Stimulated activated CD8-positive, alpha-beta memory T cell treated with anti-CD3 and anti-CD28 coated beads, Interleukin-15, amount 100 ng/mL, for 48 hours (primary cell): ENCODE measurements at places on chromosomes 5 and 9.

DNA sequence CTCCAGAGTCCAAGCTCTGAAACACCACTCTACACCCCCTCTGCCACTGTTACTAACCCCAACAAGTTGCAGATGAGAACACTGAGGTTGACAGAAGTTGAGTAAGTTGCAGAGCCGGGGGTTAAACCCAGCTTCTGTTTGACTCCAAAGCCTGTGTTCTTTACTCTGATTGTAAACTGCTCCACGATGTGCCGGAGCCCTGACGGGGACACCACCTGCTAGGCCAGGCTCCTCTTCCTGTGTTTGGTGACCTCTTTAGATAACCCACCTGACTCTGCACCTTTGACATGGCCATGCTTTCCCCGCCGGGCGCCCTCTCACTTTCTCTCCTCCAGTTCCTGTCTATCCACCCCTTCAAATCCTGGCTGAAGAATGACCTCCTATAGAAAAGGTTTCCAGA lies 96.7 kb downstream of the PAX5 start:
- DNase-seq, result no peak

DNA sequence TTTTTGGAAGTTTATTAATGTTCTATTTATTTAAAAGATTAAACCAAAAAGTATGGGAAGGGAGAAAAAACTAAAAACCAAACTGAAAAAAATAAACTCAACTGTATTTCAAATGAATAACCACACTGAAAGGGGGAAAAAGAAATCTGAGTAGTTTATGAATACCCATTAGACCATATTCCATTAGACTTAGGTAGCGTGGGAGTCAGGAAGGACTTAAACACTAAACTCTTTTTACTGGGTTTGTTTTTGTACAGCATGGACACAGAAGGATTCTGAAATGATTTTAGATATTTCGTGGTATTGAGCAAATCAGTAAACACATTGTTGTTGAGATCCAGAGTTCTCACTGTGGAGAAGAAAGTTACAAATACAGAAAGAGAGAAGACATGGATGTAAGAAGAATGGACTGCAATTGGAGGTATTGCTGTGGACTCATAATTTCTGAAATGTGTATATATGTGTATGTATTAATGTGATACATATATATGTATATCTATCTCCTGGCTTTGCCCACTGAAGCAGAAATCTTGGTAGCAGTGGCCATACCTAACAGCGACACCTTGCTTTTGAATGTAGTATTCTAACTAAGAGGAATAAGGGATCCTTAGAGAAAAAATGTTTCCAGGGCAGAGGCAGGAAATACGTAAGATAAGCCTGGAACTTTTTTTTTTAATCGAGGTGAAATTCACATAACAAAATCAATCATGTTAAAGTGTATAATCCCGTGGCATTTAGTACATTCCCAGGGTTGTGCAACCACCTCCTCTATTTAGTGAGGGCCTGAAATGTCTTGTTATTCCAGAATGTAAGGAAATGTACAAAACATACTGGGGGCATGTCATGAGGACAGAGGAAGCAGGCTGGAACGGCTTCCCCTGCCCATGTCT lies 228.8 kb downstream of the SMARCA2 start:
- DNase-seq, result no peak

DNA sequence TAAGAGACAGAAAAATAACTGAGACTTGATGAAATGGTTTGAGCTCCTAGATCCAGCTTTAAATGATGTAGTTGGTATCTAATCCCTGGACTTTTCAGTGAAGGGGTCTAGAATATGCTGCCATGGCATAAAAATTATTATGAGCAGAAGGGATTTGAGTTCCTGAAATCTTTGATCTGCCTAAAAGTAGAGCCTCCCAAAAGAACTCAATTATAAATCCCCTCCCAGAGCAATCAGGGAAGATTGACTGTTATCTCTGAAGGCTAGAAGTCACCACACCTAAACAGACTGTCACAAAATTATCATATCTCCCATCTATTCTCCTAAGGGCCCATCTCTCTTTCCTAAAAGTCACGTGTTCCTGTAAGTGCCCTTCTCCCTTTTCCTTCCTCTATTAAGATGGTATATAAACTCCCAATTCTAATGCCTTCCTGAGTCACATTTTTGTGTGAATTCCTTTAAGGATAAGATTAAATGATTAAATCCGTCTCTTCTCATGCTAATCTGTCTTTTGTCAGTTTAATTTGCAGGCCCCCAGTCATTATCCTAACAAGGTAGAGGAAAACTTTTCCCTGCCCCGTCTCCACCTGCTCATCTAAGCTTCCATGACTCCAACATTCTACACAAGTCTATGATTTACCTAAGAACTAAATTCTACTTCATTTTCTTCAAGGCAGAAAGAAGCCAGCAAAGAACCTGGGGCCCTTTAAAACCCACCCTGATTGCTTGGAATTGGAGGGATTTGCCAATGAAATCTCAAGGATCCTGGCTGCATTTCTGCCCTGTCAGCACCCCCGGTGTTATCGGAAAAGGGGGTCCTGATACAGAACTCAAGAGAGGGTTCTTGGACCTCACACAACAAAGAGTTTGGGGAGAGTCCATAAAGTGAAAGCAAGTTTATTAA lies 47.1 kb upstream of the PWWP2A start:
- DNase-seq, result no peak

DNA sequence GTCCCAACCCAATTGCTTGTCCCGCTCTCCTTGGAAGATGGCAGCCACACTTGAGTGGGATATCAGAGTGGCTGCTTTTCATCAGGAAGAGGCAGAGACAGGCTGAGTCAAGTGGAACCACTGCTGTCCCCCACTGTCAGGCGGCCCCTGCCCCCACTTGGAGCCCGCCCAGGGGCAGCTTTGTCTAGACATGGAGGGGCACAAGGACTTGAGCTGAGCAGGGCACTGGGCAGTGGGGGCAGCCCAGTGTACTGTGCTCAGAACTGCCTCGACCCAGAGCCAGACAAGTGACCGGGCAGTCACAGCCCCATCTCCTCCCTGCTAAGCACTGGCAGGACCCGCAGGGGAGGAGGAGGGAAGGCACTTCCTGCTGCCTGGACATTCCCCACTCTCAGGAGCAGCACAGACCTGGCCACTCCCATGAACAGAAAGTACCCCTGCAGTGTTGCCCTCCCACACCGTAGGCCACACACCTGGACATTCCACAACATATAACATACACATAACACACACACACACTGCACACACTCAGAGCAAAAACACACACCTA lies 91.0 kb downstream of the MRPL36 start:
- DNase-seq, result no peak

- no peak for DNase-seq
Observed at GRCh38 chr5:38316544-38317224, 58.3 kb downstream of the EGFLAM start.

DNA sequence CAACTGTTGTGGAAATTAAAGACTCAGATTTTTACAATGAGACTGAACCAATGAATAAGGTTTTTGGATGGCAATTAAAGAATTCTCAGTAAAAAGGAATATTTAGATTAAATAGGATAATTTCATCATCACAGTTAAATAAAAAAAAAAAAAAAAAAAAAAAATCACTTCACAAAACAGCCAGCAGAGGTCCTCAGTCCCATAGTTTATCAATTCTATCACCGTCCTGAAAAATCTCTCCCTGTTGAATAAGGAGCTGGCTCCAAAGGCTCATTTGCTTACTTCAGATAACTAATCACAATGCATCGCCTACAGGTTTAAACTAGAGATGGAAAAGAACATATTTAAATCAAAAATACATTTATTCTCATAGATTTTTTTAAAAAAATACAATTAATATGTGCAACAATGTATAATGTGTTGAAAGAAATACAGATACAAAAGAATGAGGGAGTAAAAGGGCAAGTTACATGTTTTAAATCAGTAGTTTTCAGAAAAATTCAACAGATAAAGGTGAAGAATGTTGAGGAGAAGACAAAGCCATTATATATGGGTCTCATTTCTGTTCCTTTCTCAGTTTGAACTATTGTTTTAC lies 175.8 kb upstream of the CHD1 start:
- DNase-seq, result no peak

GRCh38 chr9:92159058-92159457 lies 43.8 kb upstream of the SPTLC1 start:
- no peak for DNase-seq

- no peak for DNase-seq
Observed at GRCh38 chr9:120935383-120935857, 8.8 kb upstream of the TRAF1 start.

- DNase-seq, result no peak
Observed at GRCh38 chr9:106019039-106019680, 324.8 kb downstream of the TMEM38B start.

DNA sequence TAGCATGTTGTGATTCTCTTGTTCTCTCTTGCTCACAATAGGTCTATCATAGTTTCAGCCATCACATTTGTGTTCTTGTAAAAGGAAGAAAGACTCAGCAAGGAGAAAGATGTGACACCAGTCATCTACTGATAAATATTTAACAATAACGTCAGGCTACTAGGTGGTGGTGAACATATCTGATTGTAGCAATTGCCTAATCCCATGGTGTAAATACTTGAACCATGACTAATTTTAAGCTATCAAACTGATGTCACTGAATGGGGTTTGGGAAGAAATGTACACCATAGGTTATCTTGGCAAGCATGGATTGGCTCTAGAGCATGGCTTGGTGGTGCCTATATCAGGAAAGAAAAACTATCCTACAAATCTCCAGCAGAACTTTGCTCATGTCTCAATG lies 16.6 kb downstream of the DMRTA1 start:
- no peak for DNase-seq

DNA sequence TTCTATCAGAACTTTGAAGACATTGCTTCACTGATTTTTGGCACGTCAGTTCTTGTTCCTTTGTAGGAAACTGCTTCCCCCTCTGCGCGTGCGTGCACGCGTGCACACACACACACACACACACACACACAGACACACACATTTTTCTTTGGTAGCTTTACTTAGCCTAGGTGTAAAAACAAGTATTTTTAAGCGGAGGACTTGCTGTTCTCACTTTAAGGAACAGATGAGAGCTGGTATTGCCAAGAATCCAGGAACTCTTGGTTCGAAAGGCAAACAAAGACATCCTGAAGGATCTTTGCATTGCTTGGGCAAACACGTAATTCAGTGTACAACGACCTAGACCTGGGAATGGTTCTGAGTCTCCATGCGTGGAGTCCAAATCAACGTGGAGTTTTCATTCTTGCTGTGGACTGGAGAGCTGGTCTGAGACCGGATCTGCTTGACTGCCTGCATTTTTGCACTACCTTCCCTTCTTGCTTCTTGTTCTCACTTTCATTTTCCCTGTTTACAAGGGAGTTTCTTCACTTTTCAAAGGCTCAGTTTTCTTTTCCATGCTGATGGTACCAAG lies 8.2 kb downstream of the TMEM268 start:
- no peak for DNase-seq

DNA sequence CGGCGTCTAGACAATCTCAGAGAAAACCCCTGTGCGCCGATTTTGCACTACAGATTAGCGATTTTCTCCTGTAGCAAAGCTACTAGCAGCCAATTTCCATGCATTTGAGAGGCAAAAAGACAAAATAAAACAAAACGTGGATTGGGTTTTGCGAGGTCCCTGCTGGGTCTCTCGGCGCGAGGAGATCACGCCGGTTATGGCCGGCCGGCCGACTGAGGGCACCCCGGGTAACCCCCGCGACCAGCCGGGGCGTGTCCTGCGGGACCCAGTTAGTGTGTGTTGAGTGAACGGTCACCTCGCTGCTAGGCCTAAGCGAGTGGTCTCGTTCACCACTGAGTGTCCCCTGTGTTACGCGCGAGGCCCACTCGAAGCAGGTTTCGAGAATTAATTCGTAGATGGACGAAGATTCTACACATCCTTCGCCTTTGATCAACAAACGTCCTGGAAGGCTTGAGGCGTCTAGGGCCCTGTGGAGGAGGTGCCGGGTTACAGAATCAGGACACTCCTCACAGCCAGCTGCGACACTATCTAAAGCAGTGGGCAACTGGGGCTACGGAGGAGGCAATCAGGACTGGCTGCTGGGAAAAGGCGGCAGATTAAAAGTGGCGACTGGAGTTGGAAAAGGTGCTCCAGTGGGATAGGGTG lies 764 bp upstream of the VDAC1 start:
- no peak for DNase-seq

DNA sequence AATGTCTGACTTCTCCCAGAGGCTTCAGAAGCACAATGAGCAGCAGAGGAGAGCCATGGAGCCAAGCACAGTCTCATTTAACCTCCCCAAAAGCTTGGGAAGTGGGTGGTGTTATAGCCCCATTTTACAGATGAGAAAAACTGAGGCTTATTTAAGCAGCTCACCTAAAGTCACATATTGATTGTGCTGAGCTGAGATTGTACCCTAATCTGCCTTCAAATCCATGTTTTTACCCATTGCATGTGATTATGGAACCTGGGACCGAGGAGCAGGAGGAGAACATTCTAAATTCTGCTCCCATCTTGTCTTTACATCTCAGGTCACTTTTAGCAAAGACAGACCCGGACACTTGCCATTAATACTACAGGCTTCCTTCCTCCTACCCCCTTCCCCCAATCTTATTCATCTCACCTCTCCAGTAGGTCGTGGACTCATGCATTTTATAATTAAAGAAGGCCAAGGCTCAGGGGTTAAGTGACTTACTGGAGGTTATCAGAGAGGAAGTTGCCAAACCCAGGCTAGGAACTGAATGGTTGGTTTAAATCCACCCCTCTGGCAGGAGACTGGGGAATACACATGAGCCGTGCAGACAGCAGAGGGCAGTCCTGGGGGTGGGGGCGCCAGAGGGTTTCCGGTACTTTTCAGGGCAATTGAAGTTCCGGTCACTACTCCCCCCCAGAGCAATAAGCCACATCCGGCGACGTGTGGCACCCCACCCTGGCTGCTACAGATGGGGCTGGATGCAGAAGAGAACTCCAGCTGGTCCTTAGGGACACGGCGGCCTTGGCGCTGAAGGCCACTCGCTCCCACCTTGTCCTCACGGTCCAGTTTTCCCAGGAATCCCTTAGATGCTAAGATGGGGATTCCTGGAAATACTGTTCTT lies 51.0 kb upstream of the IL17B start:
- DNase-seq, result no peak

- DNase-seq, result no peak
Observed at GRCh38 chr9:26181836-26182235, 503.6 kb upstream of the TUSC1 start.

DNA sequence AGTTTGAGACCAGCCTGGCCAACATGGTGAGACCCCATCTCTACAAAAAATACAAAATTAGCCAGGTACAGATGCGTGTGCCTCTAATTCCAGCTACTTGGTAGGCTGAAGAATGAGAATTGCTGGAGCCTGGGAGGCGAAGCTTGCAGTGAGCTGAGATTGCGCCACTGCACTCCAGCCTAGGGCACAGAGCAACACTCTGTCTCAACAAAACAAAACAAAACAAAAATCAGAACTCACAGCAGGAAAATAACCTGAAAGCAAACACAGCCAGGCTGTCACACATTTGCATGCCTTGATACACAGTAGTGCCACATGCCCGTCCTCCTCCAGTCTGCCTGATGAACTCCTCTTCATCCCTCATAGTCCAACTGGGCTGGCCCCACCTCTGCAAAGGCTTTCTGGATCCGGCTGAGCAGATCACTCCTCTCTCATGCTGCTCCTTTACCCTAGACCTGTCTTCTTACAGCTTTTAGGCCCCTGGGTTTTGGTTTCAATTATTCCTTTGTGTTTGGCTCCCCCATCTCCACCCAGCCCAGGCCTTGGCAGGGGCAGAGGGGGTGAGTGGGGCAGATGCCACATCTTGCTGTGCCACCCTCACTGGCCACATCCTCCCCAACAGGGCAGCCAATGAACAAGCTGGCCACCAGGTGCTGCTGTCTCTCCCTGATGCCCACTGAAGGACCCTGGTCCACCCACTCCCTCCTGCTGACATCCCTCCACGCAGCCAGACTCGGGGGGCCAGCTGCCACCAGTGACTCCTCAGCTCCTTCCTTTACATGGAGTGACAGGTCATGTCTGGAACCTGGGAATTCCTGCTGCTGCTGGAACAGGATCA lies 62.0 kb upstream of the GGTA1 start:
- no peak for DNase-seq
